Activated CD4-positive, alpha-beta T cell treated with anti-CD3 and anti-CD28 coated beads, Interleukin-2, amount 10 ng/mL, durations not matched to agents 7 days and 5 days (primary cell): ENCODE measurements at places on chromosomes 4 and X. TPM values are rescaled to one million over a fixed set of nuclear protein-coding genes. Genes with fewer than 3 reads are reported as not detected.

GRCh38 chrX:49958727-49959485 is 36.5 kb downstream of the CLCN5 start:
- no peak overlapping the region for H3K4me3 ChIP-seq
- DNase-seq: no peak
- no peak overlapping the region for H3K27ac ChIP-seq
- H3K27me3 ChIP-seq: no peaks in the 10 kb centered on the region
- no peaks in the 10 kb centered on the region for H3K36me3 ChIP-seq

GRCh38 chr4:140112576-140112975 is 41.4 kb downstream of the MAML3 start:
- no peak for DNase-seq
- peaks cover 42% of the 10 kb centered on the region for H3K4me1 ChIP-seq
- no peak overlapping the region for H3K4me3 ChIP-seq
- H3K27ac ChIP-seq: no peak overlapping the region

DNA sequence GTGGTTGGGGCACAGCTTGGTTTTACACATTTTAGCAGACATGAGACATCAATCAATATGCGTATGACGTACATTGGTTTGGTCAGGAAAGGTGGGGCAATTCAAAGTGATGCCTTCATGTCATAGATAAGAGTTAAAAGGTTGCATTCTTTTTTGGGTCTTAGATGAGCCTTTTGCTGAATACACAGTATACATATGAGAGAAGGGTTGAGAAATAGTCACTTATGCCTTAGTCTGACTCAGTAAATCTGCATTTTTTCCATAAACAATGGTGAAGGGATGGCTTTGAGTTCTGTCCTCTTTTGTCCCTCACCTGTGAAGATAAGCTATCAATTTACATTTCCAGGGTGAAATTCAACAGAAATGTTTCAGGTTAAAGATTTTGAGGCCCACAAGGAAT is 43.9 kb upstream of the UGT2B15 start:
- H3K4me3 ChIP-seq: no peak overlapping the region
- H3K4me1 ChIP-seq: no peaks in the 10 kb centered on the region
- DNase-seq: no peak
- H3K27ac ChIP-seq: no peak overlapping the region

GRCh38 chrX:11750046-11750445 is 8.0 kb upstream of the MSL3 start:
- no peaks in the 10 kb centered on the region for H3K36me3 ChIP-seq
- DNase-seq: no peak
- H3K27ac ChIP-seq: no peak overlapping the region
- peaks cover 4% of the 10 kb centered on the region for H3K27me3 ChIP-seq
- no peaks in the 10 kb centered on the region for H3K4me1 ChIP-seq

DNA sequence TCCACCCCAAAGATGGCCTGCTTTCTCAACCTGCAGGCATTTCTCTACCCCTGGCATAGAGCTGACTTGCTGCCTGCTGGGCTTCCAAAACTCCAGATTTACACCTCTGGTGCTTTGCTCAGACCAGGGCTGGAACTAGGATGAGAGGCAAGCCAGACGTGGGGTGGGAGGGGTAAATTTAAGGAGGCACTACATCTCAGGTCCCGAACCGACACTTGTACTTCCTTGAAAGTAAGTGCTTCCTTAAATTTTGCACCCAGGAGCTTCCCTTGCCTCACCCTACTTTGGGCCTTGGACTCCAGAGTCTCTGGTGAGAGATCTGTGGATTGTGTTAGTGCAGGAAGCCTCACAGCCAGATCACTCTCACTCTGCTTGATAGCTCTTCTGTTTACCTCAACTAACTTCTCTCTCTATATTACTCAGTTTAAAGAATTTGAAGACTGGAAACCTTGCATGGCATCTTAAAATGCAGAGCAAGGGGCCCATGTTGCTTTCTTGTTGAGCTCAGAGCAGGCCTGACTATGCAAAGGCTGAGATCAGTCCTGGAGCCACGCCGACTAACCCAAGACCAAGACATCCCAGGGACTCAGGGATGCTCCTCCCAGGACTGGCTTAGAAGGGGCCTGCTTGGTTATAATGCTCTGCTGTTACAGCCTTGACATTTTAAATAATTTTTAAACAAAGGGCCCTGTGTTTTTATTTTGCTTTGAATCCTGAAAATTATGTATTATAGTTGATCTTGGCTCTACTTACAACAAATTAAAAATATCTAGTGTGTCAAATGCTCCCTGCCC is 145.0 kb upstream of the LEF1 start:
- no peak overlapping the region for H3K27ac ChIP-seq
- H3K4me1 ChIP-seq: peaks cover 38% of the 10 kb centered on the region
- H3K4me3 ChIP-seq: no peak overlapping the region
- peaks cover 19% of the 10 kb centered on the region for H3K27me3 ChIP-seq

DNA sequence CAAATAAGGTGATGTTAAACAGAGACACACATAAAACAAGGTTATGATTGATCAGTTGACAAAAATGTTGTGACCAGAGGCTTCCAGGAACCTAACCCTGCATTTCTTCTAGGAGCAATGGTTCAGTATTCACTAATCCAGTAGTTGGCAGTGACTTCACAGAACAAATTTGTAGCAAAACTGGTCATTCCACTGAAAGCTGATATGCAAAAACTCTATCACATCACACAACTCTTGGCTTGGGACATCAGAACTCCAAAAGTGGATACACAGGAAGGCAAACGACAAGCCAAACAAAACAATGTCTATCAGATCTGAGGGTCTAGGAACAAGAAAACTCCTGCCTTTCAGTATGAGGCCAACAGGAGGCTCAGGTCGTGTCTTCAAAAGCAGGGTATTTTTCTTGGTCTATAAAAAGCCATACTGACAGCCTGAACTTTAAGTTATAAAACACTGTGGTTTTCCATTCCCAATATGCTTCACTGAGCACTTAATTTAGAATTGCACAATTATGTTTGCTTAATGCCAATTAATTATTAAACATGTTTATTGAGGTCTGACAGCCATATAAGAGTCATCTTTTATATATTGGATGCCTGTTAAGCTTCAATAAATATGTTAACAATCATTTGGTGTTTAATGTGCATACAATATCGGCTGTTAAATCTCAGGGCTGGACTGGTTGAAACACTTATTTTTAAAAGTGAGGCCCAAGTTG is 45.6 kb downstream of the SOD3 start:
- H3K4me3 ChIP-seq: no peak overlapping the region
- no peak for DNase-seq
- H3K36me3 ChIP-seq: no peaks in the 10 kb centered on the region
- no peak overlapping the region for H3K27ac ChIP-seq

GRCh38 chr4:25835384-25835783 is 27.4 kb downstream of the SEL1L3 start:
- H3K27ac ChIP-seq: no peak overlapping the region
- peaks cover 36% of the 10 kb centered on the region for H3K36me3 ChIP-seq
- no peak overlapping the region for H3K4me3 ChIP-seq
- H3K27me3 ChIP-seq: no peaks in the 10 kb centered on the region
- DNase-seq: no peak

GRCh38 chr4:184499996-184500395 is 25.6 kb upstream of the IRF2 start:
- no peak overlapping the region for H3K4me3 ChIP-seq
- H3K27me3 ChIP-seq: no peaks in the 10 kb centered on the region
- no peak overlapping the region for H3K27ac ChIP-seq
- DNase-seq: no peak
- peaks cover 20% of the 10 kb centered on the region for H3K4me1 ChIP-seq

DNA sequence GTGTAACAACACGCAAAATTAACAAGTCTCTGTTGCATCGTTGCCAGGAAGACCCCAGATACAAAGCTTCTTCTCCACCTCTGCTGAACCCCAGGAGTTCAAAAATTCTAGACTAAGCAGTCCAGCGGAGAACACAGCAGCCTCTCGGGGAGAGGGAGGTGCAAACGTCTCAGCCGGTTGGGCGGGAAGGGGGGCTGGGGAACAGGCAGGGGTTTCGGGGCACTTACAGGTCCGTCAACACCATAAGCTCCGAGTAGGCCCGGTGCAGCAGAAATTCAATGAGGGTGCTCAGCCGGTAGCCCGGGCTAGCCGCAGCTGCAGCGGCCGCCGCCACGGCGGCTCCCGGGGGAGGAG is 394 bp downstream of the MED14 start:
- DNase-seq: peak; percentile 33
- peak overlapping the region; percentile 91 for H3K27ac ChIP-seq
- H3K4me3 ChIP-seq: peak overlapping the region; percentile 83
- no peaks in the 10 kb centered on the region for H3K27me3 ChIP-seq
- H3K36me3 ChIP-seq: peaks cover 12% of the 10 kb centered on the region

DNA sequence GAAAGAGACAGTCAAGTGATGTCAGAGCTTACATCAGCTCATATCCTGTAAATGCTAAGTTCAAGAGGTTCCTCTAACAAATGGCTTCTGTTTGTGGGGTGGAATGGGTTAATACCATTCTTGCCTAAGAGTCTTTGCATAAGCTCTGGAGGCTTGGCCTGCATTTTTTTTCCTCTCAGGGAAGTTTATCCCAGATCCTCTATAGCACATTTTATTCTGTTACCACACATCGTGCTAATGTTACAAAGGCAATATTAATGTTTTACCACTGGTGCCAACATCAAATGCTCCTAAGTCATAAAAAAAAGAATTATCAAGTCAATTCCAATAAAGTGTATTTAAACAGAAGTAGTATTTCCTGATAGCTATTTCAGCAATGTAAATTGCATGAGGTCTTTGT is 2.9 kb upstream of the ADH6 start:
- no peaks in the 10 kb centered on the region for H3K36me3 ChIP-seq
- H3K4me1 ChIP-seq: no peaks in the 10 kb centered on the region
- no peak for DNase-seq

DNA sequence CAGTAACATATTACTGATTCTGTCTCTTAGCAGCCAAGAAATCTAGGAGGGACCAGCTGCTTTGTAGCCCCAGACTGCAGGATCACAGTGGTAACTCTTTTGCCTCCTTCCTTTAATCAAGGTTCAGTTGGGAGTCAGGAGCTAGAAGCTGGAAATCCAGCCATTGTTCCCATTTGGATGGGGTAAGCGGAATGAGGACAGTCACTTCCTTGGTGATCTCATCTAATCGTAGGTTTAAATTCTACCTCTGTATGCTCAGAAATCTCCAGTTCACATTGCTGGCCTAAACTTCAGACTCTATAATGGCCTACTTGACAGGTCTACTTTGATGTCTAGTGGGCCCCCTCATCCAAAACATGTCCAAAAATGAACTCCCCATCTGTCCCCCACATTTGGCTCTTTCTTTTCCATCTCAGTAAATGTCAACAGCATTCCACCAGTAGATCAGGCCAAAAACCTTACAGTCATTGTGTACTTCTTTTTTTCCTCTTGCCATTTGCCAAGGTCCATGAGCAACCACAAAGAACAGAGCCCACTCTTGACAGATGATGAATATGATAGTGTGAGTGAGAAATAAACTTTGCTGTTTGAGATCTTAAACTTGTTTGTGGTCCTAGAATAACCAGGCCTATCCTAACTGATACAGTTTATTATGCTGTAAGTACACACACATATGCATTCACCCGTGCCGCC is 40.1 kb downstream of the WWC2 start:
- H3K4me3 ChIP-seq: no peak overlapping the region
- H3K27me3 ChIP-seq: peaks cover 2% of the 10 kb centered on the region
- no peak overlapping the region for H3K27ac ChIP-seq
- no peaks in the 10 kb centered on the region for H3K36me3 ChIP-seq
- DNase-seq: no peak

- no peaks in the 10 kb centered on the region for H3K4me1 ChIP-seq
- H3K4me3 ChIP-seq: no peak overlapping the region
- H3K27ac ChIP-seq: no peak overlapping the region
- H3K27me3 ChIP-seq: no peaks in the 10 kb centered on the region
- H3K36me3 ChIP-seq: no peaks in the 10 kb centered on the region
These were observed 196.7 kb downstream of the HS3ST1 start for GRCh38 chr4:11232015-11232414.

DNA sequence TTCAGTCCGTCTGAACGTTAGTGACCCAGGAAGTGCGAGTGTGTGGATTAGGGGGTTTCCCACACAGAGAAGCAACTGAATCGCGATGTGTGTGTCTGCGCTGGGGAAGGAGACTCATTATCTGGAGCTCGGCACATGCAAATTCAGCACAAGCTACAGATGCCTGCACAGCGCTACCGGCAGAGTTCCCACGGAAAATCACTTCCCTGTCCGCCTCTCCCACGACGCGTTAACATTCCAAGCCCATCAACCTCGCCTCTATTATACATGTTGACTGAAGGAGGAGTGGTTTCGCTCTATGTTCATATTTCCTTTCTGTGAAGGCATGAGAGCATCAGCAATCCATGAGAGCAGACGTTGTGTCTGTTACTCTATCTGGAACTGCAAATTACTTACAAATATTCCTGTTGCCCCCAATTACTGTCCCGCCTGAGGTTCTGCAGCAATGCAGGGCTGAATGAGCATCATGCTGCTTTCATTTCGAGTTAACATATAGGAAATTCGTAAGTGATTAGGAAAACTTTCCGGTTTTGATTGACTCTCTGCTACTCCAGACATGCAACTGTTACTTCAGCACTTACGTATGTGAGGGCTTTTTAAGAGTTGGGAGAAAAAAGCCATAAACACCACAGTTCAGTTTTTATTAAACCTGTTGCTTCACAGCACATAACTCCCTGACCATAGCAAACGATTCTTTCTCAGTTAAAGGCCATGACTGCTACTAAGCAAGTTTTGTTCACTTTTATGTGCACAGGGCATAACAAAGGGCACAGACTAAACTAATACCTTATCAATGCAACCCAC is 15.0 kb upstream of the MTNR1A start:
- H3K27ac ChIP-seq: no peak overlapping the region
- no peak for DNase-seq
- H3K36me3 ChIP-seq: no peaks in the 10 kb centered on the region
- H3K27me3 ChIP-seq: no peaks in the 10 kb centered on the region
- H3K4me1 ChIP-seq: no peaks in the 10 kb centered on the region

DNA sequence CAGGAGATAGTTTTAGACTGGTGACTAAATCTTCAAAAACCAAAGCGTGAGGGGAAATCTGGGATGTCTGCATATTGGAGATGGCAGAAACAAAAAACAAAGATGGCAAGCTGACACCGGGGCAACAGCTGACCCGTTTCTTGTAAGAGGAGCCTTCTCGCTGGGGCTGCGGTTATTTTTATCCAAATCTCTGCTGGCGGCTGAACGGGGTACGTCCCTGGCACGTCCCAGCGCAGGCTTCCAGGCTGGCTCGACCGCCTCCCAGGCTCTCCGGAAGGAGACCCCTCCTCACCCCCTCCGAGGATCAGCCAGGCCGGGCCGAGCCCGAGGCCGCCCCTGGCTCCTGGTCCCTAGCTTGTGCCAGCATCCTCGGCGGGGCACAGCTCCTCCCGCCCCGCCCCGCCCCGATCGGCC is 403 bp downstream of the SGCB start:
- H3K4me1 ChIP-seq: peaks cover 30% of the 10 kb centered on the region
- peak overlapping the region; percentile 81 for H3K4me3 ChIP-seq
- peak; percentile 20 for DNase-seq
- H3K27me3 ChIP-seq: peaks cover 34% of the 10 kb centered on the region

Gene FOXR2
- total RNA-seq: not detected

Gene CPZ
- total RNA-seq: not detected

Gene TRIM60
- total RNA-seq: not detected

Gene BRS3
- not detected for total RNA-seq

Gene CENPVL2
- total RNA-seq: not detected

Gene PPBP
- not detected for total RNA-seq

Gene MAGEC1
- total RNA-seq: not detected
